ENCODE measurements at places on chromosomes 16 and 17.
A peak's percentile ranks its signal among the peaks of the same experiment; 100 is the strongest.

DNA sequence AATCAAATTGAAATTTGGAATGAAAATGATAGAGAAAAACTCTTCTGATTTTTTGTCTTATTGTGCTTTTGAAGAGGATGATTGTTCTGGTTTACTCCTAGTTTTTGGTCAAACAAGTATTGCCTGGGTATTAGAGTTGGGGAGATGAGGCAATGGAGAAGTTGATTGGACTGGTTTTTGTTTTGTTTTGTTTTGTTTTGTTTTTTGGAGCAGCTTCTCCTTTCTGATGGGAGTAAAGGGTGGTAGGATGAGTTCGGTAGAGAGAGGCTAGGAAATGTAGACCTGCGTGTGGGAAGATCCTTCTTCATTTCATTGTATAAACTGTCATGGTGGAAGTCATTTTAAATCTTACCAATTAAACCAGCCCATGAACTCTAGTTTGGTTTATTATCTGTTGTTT lies 17.7 kb downstream of the ATP6V0A1 start:
- DNase-seq = no peak

- DNase-seq = no peak
Measured at GRCh38 chr17:47898241-47898640, 2.2 kb downstream of the SP2 start.

- no peak for DNase-seq
Measured at GRCh38 chr17:16107165-16107770, 107.6 kb downstream of the TTC19 start.

- no peak for DNase-seq
Measured at GRCh38 chr17:75774991-75775668, 9.5 kb upstream of the UNK start.

GRCh38 chr17:81323083-81323369 lies 27.9 kb upstream of the SLC38A10 start:
- DNase-seq = no peak

DNA sequence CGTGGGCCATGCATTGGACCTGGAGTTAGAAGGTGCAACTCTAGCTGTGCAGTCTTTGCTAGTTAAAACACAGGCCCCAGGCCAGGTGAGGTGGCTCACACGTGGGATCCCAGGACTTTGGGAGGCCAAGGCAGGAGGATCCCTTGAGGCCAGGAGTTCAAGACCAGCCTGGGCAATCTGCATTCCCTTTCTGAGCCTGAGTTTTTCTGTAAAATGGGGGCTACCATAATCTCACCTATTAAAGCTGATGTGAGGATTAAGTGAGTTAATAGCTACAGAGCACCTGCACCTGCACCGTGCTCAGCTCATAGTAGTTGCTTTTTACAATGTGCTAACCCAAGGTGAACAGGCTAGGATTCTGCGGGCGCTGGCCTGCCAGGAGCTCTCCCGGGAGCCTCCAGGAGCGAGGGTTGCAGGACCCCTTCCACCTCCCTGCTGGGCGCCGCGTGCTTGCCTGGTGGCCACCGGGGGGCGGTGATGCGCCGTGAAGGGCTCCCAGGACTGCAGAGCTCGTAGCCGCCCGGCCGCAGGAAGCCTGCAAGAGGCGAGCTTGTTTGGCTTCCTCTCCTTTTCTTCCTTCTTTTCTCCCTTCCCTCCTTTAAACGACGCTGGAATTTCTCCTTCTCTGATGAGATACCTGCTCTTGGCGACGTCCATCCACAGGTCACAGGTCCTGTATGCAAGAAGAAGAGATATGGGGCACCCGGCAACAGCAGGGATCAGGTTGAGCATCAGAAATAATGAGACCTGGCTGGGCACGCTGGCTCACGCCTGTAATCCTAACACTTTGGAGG lies 51.3 kb downstream of the ZFP90 start:
- peak; percentile 51 for DNase-seq

- DNase-seq = no peak
Measured at GRCh38 chr16:29226782-29227181, 179.7 kb downstream of the NPIPB11 start.

- no peak for DNase-seq
Measured at GRCh38 chr16:56872863-56873391, 7.9 kb downstream of the SLC12A3 start.

DNA sequence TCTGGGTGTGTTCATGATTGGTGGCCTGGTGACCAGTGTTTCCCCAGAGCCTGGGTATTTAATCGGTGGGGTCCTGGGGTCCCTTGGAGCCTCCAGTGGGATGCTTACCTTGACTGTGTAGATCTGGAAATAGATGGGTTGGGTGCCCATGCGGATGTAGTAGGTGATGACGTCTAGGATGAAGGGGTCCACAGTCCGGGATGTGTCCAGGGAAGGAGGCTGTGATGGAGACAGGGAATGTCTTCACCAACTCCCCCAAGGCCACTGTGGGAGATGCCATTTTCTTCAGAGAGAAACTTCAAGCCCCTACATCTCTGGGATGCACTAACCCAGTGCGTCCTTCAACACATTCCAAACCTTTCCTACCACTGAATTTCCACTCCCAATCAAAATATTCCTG lies 24.1 kb upstream of the MFSD6L start:
- DNase-seq = no peak

DNA sequence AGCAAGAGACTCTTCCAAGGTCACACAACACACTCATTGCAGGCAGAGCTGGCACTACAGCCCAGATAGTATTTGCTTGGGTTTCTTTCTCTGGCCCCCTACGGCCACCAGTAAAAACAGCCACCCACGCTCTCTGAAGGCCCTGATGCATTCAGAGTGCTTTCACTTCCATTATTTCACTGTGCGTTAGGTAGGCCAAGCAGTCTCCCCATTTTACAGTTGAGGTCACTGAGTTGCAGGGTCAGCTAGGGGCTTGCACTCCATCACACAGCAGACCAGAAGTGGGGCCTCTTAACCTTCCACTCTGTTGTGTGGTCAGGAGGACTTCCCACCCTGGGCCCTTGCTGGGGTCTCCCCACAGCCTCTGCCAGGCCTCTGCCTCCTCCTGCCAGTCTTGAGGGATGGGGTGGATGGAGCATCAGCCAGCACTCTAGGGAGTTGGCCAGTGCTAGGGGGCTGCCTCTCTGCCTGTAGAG lies 2.5 kb downstream of the TBX21 start:
- DNase-seq = no peak

DNA sequence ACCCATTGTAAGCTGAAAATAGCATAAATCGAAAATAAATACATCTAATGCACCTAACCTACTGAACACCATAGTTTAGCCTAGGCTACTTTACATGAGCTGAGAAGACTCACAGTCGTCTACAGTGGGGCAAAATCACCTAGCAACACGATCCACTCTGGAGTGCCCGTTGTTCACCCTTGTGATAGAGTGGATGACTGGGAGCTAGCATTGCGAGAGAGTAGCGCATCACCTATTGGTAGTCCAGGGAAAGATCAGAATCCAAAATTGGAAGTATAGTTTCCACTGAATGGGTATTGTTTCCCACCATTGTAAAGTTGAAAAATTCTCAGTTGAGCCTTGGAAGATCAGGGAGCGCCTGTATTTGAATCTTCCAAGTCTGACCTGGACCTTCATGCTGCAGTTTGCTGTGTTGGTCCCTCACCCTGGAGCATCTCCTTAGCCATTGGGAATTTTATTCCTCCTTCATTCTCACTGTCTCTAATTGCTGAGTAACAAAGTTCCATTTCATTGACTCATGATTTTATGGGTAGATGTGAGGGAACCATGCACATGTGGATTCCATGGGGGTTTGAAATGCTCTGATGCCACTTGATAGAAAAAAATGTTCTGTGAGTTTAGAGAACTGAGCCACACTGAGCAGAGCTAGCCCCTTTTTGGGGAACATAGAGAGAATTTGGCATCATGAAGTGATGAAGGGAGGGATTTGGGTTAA lies 19.6 kb downstream of the AKAP1 start:
- DNase-seq = no peak

DNA sequence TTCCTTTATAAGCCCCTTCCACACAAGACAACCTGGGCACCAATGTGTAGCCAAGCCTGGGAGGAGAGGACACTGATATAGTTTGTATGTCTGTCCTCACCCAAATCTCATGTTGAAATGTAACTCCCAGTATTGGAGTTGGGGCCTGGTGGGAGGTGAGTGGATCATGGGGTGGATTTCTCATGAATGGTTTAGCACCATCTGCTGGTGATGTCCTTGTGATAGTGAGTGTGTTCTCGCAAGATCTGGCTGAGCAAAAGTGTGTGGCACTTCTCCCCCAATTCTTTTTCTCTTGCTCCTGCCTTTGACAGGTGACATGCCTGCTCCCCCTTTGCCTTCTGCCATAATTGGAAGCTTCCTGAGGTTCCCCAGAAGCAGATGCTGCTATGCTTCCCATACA lies 135.8 kb downstream of the USP31 start:
- no peak for DNase-seq

DNA sequence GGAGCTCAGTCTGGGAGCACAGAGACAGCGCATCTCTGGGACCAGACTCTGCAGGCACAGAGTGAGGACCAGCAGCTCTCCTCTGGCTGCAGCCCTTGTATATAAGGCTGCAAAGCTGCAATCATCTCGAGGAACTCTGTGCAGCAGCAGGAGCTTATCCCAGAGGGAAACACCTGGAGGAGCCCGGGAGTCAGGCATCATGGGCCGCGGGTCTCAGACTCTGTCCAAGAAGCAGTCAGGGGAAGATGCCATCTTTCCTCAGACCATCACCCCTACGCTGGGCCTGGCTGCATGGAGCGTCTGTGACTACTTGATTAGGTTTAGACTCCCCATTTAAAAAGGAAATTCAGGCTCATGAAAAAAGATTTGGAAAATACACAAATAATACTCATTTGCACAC lies 122.0 kb downstream of the IRF8 start:
- no peak for DNase-seq

DNA sequence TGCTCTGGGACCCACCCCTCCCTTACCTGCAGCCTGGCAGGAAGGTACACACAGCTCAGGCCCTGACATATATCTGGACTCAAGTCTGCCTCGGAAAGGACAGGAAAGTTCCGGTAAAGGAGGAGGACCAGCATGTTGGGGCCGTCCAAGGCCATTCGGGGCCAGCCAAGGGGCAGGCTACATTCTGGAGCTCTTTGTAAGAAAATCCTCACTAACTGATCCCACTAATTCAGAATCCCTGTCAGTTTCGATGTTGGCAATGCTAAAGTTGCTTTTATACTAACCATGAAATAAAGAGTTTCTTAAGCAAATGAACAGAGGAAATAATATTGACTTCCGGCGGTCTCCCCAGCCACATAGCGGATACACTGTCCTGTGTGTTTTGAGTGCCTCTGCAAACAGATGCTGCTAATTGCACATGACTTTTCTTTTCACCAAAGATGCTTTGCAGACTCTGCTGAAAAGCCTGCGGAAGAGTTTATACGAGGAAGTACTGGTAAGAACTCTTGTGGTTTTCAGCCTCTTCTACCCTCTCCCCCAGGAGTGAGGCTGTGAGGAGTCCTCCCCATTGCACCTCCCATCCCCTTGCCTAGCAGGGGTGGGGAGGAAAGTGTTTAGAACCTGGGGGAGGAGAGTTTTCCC lies 54.8 kb downstream of the PLXDC1 start:
- no peak for DNase-seq

GRCh38 chr16:27113341-27113841 lies 46.7 kb downstream of the C16orf82 start:
- DNase-seq = no peak

GRCh38 chr16:3036726-3037315 lies at the start of gene BICDL2:
Gene BICDL2 (minus strand): TSS chr16:3036944. CDS start chr16:3035496, 1,448 bp downstream.
- no peak for DNase-seq

- no peak for DNase-seq
Measured at GRCh38 chr16:698911-699671, 6.5 kb downstream of the FBXL16 start.

- DNase-seq = no peak
Measured at GRCh38 chr16:73149334-73149733, 101.4 kb upstream of the ZFHX3 start.

DNA sequence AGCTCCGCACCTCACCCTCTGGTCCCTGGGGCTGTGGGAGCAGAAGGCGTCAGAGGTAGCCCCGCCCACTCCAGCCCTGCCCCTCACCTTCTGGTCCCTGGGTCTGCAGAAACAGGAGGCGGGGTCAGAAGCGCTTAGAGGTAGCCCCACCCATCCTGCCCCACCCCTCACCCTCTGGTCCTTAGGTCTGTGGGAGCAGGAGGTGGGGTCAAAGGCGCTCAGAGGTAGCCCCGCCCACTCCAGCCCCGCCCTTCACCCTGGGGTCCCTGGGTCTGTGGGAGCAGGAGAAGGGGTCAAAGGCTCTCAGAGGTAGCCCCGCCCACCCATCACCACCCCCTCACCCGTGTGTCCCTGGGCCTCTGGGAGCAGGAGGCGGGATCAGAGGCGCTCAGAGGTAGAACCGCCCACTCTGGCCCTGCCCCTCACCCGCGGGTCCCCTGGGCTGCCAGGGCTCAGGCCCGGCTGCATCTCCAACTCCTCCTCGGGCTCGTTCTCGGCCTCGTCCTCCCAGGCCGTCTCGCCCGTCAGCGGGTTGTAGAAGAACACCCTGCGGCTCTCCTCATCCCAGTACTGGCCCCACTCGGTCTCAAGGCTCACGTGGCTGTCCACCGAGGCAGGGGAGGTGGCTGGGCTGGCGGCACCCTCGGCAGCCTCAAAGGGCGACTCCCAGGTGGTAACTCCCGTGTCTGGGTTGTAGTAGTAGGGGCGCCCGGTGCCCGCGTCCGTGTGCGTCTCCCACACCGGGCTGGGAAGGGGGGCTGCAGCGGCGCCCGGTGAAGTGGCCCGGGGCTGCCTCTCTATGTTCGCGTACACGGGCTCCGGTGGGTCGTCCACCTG lies 27.2 kb downstream of the ARHGAP27 start:
- no peak for DNase-seq

DNA sequence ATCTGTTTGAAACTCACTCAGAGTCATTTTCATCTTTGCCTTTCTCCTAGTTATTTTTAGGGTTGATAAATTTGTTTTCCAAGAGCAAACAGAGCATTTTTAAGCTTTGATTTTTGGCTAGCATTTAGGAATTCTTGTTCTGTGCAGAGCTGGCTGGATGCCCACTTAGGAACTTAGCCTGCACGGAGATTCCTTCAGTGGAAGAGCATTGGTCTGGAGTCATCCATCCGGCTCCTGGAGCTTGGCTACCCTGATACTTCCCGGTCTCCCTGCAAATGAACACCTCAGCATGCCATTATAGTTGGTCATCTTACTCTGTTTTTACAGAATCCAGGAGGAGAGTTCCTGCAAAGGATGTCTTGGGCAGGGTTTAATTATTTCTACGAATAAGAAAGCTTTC lies 57.1 kb downstream of the SPECC1 start:
- no peak for DNase-seq

DNA sequence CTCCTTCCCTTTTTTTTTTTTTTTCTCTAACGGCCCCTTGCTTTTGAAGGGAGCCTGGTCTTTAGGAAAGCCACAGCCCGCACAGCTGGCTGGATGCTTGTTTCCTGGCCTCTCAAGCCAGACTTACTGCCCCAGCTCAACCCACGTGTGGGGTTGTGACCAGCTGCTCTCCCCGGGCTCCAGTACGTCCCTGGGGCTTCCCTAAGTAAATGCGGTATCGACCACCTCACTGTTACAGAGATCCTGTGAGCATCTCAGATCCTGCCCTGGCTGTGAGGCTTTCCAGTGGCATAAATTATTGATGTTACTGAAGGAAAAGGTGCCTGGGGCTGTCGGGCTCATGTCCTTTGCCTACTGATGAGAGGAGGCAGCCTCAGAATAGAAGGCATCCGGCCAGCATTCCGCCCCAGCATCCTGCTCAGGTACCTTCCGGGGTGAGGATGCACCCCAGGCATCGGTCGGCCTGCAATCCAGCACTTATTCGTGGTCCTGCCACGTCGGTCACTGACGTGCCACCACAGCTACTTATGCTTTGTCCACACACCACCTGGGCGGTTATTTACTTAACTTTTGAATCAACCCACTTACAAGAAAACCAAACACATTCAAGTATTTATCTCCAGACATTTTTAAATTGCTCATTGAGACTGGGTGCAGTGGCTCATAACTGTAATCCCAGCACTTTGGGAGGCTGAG lies 9.6 kb downstream of the GPRC5B start:
- DNase-seq = no peak

GRCh38 chr17:3035968-3036280 lies 27.5 kb downstream of the OR1D5 start:
- no peak for DNase-seq

Data from stimulated activated CD4-positive, alpha-beta T cell treated with anti-CD3 and anti-CD28 coated beads, Interleukin-12 subunit alpha, Interleukin-12 subunit beta, amount 100 ng/mL, for 48 hours (primary cell).